ENCODE measurements at places on chromosomes 13 and 19.

DNA sequence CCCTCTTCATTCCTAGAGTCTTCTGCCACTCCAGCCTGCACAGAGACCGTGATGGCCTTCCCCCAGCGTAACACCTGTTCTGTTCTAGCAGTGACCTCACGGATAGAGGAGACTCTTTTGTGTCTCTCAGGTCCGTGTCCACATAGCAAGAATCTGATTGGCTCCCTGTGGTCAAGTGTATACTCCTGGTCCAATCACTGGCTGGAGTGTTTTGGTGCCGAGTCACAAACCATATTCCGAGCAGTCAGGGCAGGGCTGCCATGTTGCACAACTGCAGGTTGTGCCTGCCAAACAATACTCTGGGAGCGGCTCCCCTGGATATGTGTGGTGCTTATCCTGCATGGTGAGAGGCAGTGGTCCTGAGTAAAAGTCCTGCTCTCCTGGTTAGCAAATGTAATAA lies 402.4 kb downstream of the KCNRG start:
- DNase-seq = no peak

DNA sequence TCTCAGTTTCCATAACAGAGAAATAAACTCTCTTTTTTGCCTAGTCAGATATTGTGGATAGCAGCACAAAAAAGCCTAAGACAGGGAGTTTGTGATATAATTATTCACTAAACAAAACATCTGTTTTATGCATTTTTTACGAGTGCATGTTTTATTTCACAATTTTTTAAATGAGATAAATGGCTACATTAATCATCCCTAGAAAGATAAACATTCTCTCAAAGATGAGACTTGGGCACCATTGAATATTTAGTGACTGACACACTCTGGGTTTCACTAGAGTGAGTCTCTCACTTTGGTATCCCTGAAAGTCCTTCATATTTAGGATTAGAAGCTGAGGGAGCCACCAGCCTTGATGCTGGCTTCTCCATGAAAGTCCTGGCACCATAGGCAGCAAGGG lies 74.3 kb upstream of the LRCH1 start:
- DNase-seq = no peak

DNA sequence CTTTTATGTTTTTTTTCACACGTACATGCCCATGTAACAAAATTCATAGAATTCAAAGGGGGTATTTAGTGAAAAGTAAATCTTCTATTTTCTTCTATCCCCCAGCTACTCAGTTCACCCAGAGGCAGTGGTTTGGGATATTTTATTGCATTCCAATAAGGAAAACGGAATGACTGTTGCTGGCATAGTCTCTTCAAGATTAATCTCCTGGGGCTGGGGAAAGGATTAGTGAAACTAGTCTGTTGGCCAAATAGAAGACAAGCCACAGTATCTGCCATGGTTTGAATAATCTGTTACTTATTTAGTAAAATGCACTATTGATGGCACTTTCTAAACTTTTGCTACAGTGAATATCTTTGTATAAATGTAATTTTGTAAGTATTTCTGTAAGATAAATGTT lies 122.0 kb downstream of the NDFIP2 start:
- DNase-seq = no peak

DNA sequence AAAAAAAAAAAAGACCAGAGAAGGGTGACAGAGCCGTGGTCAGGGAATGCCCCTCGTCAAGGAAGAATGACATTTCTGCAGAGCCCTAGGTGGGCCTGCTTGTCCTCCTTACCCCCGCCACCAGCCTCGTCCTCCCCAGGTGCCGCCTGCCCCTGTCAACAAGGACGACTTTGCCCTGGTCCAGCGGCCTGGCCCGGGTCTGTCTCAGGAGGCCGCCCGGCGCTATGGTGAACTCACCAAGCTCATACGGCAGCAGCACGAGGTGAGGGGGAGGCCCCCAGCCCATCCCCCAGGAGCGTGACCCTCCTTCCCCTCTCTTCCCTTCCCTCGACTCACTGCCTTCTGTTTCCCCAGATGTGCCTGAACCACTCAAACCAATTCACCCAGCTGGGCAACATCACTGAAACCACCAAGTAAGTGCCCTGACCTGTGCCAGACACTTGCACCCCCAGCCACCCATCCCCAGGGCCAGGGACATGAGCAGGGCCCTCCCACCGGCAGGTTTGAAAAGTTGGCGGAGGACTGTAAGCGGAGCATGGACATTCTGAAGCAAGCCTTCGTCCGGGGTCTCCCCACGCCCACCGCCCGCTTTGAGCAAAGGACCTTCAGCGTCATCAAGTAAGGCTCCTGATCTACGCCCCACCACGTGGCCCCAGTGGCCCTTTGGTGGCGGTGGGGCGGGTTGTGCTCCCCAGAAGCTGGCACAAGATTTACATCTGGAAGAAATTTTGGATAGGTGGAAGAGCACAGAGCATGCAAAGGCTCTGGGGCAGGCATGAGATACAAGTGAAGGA lies 14.8 kb downstream of the PODNL1 start:
- DNase-seq = no peak

DNA sequence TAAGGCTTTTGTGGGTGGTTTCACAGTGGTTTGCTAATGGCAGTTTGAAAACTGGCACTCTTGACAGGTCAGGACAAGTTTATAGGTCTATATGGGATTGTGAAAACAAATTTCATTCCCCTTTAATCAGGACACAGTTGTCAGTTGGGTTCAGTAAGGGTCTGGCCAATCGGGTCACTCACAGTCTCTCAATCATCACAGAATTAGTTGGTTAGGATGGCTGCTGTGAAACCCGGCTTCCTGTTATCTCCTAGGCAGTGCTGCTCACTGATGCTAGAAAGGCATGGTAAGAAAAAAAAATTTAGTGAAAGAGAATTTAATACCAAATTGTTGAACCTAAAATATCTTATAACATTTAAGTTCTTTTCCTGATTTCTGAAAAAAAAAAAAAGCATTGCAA lies 1730.1 kb downstream of the EFNB2 start:
- DNase-seq = no peak

- DNase-seq = peak; percentile 6
Observed at GRCh38 chr13:58949646-58950045, 1214.1 kb downstream of the DIAPH3 start.

Data from nephron progenitor cell (in vitro differentiated cells).